ENCODE measurements at places on chromosomes 2 and 18.

GRCh38 chr2:19687017-19687659 is 214.6 kb downstream of the TTC32 start:
- DNase-seq: no peak

GRCh38 chr2:130346741-130347066 is 4.0 kb downstream of the IMP4 start:
- DNase-seq: no peak

DNA sequence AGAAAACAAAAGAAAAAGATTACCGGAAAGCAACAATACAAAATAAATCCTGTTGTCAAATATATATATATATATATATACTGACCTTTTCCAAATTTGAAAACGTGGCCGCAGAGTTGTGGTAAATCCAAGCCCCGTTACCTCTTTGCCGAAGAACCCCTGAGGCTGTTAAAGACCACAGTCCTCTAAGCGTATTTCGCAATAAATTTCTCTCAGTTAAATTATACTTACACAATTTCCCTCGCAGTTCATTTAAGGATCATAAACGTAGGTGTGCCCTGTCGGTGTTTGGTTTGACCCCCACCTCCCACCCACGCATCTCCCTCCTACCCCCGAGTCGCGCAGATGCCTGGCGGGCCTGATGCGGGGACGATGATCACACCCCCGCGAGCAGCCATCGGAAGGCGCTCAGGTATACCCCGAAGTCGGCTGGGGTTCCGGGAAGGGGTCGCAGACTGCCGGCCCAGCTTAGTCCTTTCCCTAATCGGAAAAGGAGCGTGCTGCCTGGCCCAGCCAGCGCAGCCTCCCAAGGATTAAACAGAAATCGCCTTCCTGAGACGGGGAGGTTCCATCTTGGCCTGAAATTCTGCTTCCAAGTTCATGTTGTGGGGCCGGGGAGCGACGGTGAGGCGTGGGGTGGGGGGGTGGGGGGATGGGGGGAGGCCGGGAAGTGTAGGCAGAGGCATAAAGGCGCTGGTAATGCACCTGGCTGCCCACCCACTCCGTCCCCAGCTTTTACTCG is 2.9 kb upstream of the MEIS1 start:
- DNase-seq: no peak

DNA sequence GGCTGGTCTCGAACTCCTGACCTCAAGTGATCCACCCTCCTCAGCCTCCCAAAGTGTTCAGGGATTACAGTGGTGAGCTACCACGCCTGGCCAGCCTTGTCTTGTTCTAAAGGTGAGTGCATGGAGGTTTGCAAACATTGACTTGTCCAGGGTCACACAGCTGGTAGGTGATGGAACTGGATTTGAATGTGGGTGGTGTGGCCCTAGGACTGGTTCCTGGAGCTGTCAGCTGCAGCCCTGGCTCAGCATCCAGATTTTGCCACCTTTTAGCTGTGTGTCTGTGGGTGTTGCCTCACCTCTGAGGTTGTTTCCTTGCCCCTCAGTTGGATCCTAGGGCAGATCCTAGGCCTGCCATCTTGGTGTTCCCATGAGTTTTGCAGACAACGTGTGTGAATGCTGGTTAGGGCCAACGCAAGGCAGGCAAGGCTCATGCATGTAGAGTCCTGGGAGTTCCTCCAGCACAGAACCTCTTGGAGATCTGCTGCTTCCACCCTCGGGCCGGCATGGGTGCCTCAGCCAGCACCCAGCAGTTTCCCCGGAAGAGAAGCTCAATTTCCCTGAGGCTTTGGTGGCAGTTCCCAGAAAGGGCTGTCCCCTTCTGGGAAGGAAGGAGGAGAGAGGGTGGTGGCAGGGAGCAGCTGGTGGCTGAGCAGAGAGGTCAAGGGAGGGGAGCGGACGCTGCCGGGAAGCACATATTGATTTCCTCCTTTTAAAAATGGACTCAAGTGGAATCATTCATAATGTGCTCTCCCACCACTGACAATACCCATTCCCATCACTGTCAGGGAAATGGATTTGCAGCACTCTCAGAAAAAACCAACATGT is 127.6 kb upstream of the HS6ST1 start:
- DNase-seq: no peak

- no peak for DNase-seq
Observed at GRCh38 chr2:26430826-26431225, 29.1 kb downstream of the DRC1 start.

- DNase-seq: no peak
Observed at GRCh38 chr2:202067589-202067988, 5.5 kb upstream of the KIAA2012 start.

GRCh38 chr2:19894134-19894792 is 7.5 kb downstream of the TTC32 start:
- DNase-seq: no peak

- DNase-seq: no peak
Observed at GRCh38 chr2:236679884-236680860, 110.5 kb downstream of the ACKR3 start.

- no peak for DNase-seq
Observed at GRCh38 chr2:77666251-77666980, 144.2 kb upstream of the LRRTM4 start.

DNA sequence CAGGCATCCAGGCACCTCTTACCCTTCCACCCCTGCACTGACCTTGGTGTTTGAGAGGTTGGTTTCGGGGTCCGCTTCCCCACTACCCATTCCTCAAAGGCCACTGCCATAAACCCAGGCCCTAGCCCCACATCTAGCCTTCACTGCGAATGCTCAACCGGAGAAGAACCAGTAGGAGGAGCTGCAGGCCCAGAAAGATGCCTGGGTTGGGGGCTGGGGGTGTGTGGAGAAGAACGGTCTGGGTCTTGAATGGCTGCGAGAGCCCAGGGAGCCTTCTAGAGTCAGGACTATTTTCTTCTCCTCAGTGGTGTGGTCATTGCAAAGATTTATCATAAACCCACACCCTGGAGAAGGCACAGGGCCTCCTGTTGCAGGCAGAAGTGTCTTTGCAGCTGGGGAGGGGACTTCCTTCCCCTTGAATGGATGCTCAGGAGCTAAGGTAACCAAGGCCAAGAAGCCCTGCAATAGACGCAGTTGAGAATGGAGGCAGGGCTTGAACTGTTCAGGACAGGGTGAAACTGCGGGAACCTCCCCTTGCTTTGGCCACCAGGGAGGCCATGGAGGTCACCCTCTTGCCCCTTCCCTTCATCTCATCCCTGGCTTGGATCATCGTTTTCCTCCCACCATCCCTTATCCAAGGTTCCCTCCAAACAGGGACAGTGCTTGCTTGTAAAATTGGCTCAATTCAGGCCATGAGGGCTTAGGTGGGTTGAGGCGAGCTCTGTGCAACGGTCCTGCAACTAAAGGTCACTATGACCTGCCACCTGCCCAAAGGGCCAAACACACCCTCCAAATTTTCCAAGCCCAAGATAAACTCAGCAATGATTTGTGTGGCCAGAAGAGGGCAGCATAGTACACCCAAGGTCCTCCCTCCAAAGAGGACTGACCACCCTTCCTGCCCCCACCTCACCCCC is 20.9 kb downstream of the THNSL2 start:
- no peak for DNase-seq

- no peak for DNase-seq
Observed at GRCh38 chr2:60556576-60557485, 3.4 kb upstream of the BCL11A start.

- no peak for DNase-seq
Observed at GRCh38 chr2:70479816-70480215, 73.8 kb downstream of the TGFA start.

GRCh38 chr2:131105950-131106801 is 1.0 kb downstream of the PLEKHB2 start:
- no peak for DNase-seq
